ENCODE measurements at places on chromosomes 2 and 18. TPM values are rescaled to one million over a fixed set of nuclear protein-coding genes. Genes with fewer than 3 reads are reported as not detected.

The ELOA2 gene
- total RNA-seq = not detected

The ALPG gene
- not detected for total RNA-seq

The ALK gene
- total RNA-seq = under 0.01 TPM

The TSPYL6 gene
- total RNA-seq = not detected

The GDF7 gene
- 4.0 TPM for total RNA-seq

The STAT1 gene
- total RNA-seq = 109 TPM

The MSTN gene
- total RNA-seq = 0.12 TPM

The RFX8 gene
- 15.3 TPM for total RNA-seq

The SDC1 gene
- total RNA-seq = 117 TPM

The SCN1A gene
- 0.11 TPM for total RNA-seq

The RIT2 gene
- total RNA-seq = not detected

The VWC2L gene
- under 0.01 TPM for total RNA-seq

The C1QL2 gene
- total RNA-seq = not detected

Data from uterine smooth muscle cell (primary cell).